Subcutaneous preadipocyte (primary cell): ENCODE measurements at places on chromosomes 16 and 17. TPM values are rescaled to one million over a fixed set of nuclear protein-coding genes. Genes with fewer than 3 reads are reported as not detected.

The MAPT gene
- 0.37 and 0.39 TPM in 2 replicates for total RNA-seq

The ZSCAN10 gene
- not detected in 2 replicates for total RNA-seq

The ETV4 gene
- total RNA-seq: 10.7 and 30.7 TPM in 2 replicates

The NHLRC4 gene
- total RNA-seq: 0.37 and 0.59 TPM in 2 replicates

The CTRB2 gene
- total RNA-seq: not detected in 2 replicates

The KRTAP4-6 gene
- not detected in 2 replicates for total RNA-seq

The RIPOR1 gene
- total RNA-seq: 29.4 and 29.5 TPM in 2 replicates

The LGALS3BP gene
- 211 and 369 TPM in 2 replicates for total RNA-seq

The RNF166 gene
- total RNA-seq: 8.5 and 12.7 TPM in 2 replicates

The OR3A2 gene
- 0.73 and 0.98 TPM in 2 replicates for total RNA-seq

The AIPL1 gene
- total RNA-seq: not detected in 2 replicates

The CRYBA1 gene
- not detected in 2 replicates for total RNA-seq

The NAA38 gene
- 61.6 and 106 TPM in 2 replicates for total RNA-seq

The MPP3 gene
- 12.9 and 17.0 TPM in 2 replicates for total RNA-seq

The OR1A1 gene
- total RNA-seq: not detected in 2 replicates

The SPNS2 gene
- 0.37 and 0.39 TPM in 2 replicates for total RNA-seq

The CMTM2 gene
- not detected in 2 replicates for total RNA-seq

The KRTAP4-9 gene
- total RNA-seq: not detected in 2 replicates

The ARHGAP44 gene
- 2.0 and 2.9 TPM in 2 replicates for total RNA-seq

The FLYWCH2 gene
- 39.9 and 52.9 TPM in 2 replicates for total RNA-seq

The TNS4 gene
- under 0.01 TPM in 1 of 2 replicates, not detected in the other for total RNA-seq

The HAGH gene
- 14.7 and 24.3 TPM in 2 replicates for total RNA-seq
